Central memory CD4-positive, alpha-beta T cell (primary cell): ENCODE measurements at places on chromosomes 3 and 15.

- no peak for DNase-seq
These were observed 15.0 kb downstream of the PRKAR2A start for GRCh38 chr3:48832684-48833083.

DNA sequence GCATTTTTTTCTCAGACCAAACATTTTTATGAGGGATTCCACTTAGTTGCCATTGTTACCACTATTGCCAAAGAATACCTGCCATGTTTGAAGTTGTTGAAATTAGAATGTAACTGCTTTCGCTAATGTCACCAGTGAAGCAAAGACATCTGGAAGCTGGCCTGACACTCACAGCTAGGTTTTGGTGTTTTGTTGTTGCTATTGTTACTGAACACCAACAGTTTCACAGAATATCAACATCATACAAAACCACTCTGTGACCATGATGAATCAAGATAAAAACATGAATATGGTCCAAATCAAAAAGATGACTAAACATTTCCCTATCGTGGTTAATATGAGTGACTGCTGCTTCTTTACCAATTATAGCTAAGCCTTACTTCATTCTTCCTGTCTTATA, 6.9 kb upstream of the CFAP20DC start:
- no peak for DNase-seq

DNA sequence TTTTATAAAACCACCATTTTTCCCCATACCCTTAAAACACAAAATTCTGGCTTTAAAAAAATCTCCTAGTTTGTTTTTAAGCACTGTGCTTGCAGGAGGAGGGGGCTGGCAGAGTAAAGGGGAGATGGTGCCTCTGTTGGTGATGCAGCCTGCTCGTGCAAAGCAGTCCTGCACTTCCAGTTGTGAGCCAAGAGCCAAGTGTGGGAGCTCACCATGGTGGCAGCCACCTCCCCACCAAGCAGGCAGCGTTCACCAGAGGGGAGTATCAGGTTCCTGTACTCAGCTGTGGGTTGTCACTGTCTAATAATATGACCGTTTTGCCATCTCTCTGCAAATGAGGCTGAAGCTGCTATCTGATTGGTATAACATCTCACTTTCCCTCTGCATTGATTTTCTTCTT, 164.8 kb downstream of the SYNPR start:
- DNase-seq = no peak

GRCh38 chr3:157785102-157785826, 282.0 kb upstream of the VEPH1 start:
- DNase-seq = no peak

DNA sequence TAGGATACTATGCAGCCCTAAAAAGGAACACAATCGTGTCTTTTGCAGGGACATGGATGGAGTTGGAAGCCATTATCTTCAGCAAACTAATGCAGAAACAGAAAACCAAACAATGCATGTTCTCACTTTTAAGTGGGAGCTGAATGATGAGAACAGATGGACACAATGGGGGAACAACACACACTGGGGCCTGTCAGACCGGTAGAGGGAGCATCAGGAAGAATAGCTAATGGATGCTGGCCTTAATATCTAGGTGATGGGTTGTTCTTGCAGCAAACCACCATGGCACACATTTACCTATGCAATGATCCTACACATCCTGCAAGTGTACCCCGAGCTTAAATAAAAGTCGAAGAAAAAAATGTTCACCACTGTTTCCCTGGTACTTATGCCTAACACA, 17.5 kb downstream of the SENP7 start:
- DNase-seq = no peak

DNA sequence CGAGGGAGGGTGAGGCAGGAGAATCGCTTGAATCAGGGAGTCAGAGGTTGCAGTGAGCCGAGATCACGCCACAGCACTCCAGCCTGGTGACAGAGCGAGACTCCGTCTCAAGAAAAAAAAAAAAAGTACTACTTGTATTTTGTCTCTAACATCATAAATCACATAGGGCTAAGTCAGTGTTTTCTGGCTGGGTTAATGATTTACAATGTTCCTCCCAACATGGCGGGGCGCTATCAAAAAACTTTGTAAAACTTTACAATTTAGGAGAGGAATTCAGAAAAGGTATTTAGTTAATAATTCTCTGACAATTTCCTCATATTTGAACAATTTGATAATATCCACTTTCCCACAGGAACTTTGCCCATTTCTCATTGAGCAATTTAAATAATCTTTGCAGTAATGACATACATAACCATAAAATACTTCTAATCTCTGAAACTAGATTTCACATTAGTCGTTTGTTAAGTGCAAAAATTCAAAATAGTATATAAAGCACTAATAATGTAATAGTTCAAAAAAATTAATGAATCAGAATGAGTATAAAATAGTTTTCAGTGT, 26.6 kb upstream of the B3GNT5 start:
- DNase-seq = no peak

DNA sequence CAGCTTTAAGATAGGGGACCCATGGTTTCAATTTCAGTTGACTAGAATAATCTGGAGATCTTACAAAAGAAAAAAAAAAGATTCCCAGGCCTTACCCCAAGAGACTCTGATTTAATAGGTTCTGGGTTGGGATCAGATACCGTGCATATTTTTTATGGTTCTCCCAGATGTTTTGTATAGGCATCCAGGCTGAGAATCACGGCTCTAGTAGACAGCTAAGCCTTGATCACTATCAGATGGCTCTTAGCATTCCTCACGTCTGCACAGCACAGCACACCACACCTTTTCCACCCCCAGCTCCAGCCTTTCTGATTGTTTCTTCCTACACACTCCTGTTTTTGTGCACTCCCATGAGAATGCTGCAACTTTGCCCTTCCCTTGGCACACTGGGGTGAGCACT, 40.8 kb downstream of the TMEM45A start:
- no peak for DNase-seq

GRCh38 chr15:44720460-44721176, 9.3 kb downstream of the B2M start:
- no peak for DNase-seq

DNA sequence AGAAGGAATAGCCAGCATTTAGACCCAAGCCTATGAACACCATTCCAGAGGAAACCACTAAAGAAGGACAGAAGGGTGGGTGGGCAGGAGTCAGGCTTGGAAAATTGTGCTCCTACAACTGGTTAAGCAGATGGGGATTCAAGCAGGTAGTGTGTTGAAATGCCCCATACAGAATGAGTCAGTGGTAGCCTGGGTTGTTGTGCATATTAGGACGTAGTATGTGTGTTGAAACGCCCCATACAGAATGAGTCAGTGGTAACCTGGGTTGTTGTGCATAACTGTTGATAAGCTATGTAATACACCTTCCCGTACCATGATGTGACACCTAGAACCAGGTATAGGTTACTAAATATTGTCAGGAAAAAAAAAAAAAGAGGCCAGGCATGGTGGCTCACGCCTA, 34.0 kb downstream of the MINDY4B start:
- DNase-seq = no peak

DNA sequence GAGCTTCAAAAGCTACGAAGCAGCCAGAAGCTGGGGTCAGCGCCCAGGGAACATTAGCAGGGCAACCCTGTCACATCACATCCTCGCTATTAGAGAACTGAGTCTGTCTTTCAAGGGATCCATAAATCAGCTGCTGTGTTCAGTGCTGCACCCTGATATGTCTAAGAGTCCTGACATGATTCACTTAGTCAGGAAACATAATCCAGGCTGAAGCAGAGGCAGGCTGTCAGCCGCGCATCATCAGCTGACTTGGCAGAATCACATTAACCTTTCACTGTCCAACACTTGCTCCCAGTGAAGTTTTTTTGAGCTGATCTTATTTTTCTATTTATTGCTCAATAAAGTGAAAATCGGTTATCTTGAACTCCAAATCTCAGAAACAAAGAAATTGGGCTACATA, 23.5 kb downstream of the MYH15 start:
- no peak for DNase-seq

DNA sequence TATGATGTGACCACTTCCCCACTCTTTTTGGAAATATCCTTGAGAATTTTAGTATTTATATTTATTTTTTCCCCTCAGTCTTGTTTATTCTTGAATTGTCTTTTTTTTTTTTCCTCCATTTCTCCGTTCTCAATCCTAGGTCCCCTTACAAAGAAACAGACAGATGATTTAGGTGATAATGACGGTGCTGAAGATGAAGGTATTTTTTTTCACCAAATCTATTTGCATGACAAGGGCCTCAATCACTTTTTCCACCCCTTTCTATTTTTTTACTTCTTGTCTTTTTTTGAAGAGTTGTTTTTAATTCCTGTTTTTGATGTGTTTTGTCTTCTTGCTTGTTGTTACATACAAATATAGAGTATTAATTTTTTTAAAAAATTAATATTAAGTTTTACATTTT, 402.6 kb downstream of the NLGN1 start:
- no peak for DNase-seq

- no peak for DNase-seq
These were observed 62.3 kb downstream of the XXYLT1 start for GRCh38 chr3:195208631-195209030.

DNA sequence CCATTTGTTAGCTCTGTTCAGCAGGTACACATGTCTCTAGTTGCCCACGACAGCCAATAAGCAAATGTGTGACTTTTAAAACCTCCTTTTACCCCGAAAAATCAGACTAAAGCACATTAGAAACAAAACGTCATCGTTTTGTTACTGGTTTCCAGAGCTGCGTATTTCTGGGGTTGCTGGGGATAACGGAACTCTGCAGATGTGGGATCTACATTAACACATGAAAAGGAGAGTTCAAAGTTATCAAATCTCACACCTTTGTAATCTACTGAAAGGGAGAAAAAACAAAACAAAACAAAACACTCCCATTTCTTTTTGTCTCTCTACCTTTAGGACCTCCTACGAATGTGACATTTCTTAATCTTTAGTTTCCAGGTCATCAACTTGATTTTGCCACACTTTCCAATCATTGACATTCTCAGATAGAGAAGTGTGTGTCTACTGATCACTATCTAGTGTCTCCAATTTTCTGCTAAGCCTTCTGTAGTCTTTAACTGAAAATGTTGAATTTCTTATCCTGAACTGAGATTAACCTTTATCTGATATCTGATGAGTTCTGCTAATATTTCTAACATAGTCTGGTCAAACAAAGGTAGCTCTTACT, 93.0 kb upstream of the TSPAN3 start:
- peak; percentile 57 for DNase-seq

DNA sequence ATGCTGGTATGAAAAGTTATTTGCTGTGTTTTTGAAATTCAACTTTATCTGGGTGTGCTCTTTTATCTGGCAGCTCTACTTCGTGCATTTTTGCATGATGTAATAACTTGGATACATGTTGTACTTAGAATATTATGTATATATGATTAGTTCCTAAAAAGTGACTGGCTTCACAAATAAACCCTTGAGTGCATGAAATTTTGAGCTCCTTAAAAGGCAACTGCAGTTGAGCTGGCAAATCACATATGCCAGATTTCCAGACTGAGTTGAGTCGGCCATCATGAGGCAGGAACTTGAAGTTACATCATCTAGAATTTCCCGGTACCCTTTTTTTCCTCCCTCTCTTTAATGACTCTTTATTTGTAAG, 162.5 kb downstream of the FNDC3B start:
- DNase-seq = no peak

GRCh38 chr15:76964157-76964556, 30.8 kb upstream of the PSTPIP1 start:
- DNase-seq = no peak

DNA sequence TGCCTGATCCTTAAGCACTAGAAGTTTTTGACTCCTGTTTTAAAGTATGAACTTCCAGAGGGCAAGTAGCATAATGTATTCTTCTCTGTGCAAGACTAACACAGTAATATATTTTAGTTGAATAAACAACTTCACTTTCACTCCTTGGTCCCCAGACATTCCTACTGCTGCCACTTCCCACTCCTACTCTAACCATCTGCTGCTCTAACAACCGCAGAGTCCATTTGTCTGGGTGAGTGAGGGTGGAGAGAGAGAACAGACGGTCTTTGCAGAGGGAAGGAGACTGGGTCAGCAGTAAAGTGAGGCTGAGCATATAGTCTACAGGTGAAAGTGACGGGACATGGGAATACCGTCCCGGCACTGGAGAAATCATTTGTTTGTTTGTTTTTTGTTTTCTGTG, 301.0 kb upstream of the SLCO3A1 start:
- DNase-seq = no peak

GRCh38 chr3:151303751-151304150, 12.9 kb downstream of the GPR87 start:
- no peak for DNase-seq

- DNase-seq = peak; percentile 62
These were observed 1.1 kb upstream of the CSK start for GRCh38 chr15:74780523-74781430.

DNA sequence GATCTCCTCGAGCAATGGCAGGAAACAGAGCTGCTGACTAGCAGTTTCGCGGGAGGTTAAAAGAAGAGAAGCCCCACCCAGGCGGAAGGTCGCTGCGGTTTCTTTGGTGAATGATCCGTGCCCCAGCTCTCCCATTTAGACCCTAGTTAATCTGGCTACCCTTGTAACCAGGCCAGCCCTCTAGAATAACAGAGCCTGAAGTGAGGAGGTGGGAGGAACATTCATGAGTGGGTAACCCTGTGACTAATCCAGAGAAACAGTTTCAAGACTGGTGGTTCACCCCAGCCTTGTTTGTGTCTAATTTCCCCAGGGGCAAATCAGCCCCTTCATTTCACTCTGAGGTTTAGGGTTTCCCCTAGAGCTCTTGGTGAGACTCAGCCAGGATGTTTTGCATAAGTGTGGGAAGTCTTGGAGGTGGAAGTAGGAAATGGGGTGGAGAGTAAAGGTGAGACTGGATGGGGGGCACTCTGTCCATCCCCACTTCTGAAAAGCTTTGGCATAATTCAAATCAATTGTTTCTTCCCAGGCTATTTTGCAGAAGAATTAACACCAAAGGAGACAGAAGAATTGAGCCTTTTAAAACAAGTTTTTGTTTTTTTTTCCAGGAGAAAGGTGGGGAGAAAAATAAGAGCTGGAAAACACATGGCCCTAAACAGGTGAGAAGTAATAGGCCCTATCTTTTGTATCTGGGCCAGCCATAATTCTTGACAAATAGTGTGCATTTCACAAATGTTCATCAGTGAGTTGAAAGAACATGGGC, 303.1 kb downstream of the RPLP1 start:
- DNase-seq = peak; percentile 72

DNA sequence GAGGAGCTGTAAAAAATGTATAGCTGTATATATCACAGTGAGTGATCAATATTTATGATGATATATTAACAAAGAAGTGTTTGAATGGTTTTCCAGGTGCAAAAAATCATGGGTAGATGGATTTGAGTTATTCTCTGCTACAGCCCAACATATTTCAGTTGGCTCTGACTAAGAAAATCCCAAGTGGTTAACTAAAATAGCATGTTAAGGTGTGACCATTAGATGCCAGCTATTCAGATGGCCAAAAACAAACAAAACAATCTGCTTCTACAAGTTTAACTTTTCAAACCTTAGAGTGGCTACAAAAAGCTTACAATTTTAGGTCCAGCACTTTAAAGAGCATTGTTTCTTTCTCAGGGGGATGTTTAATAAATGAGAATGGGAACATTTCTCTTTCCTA, 67.5 kb downstream of the SEMA6D start:
- no peak for DNase-seq
